ENCODE measurements at places on chromosomes 7 and 10.

DNA sequence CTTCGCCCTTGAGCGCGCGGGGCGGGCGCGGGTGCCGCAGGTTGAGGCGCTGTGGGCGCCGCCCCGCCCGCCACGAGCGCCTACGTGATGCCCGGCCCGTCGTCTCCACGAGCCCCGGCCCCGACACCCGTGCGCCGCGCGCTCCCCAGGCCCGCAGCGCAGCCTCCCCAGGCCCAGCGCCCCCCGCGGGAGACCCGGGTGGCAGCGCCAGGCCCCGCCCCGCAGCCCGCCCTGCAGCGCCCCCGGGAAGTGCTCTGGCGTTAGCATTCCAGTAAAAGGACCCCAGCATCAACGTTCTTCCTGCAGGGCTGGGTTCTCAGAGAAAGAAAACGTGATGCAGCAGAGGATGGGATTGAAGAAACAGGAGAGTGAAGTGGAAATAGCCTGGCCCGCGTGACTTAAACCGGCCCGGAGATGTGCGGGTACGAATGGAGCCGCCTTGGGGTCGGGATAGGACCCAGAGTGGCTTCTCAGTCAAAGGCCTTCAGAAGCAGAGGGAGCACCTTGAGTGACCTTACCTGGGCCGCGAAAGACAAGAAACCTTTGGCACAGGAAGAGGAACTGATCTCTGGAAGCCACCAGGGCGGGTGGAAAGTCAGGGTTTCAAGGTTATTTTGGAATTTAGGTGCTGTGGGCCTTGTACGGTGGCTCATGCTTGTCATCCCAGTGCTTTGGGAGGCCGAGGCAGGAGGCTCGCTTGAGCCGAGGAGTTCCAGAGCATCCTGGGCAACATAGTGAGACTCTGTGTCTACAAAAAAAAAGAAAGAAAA, 1.8 kb downstream of the PFKP start:
- no peak for DNase-seq

DNA sequence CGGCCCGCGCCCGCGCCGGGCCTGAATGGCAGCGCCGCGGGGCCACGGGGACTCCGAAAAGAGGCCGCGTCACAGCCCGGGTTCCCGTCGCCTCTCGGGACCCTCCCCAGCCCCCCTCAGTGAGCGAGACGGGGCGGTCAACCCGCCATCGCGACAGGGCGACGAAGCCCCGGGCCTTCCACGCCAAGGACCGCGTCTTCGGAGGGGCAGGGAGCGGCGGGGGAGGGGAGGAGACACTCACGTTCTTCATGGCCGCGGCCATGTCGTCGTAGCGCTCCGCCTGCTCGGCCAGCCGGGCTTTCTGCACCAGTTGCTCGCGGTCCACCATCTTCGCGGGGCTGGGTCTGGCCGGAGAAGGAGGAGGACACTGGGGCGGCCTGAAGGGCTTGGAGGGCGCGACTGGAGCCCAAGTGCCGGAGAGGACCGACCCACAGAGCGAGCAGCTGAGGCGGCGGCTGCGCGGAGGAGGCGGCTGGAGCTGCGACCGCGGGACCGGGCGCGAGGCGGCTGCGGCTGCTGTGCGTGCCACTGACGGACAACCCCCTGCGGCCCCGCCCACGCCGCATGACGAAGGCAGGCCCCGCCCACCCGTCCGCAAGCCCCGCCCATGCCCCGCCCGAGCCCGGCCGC, at the start of gene YWHAG:
Gene YWHAG (minus strand): TSS at position 511 of the 630 bp plus-strand sequence. CDS start 183 bp downstream, at position 328.
- DNase-seq: no peak

GRCh38 chr7:3862774-3863173, 561.7 kb downstream of the SDK1 start:
- no peak for DNase-seq

GRCh38 chr10:70784471-70784870, 706 bp downstream of the TBATA start:
- no peak for DNase-seq

GRCh38 chr7:18457832-18458231, 37.7 kb upstream of the HDAC9 start:
- DNase-seq: no peak

- DNase-seq: no peak
Observed at GRCh38 chr7:102439963-102440795, 6.8 kb downstream of the ORAI2 start.

DNA sequence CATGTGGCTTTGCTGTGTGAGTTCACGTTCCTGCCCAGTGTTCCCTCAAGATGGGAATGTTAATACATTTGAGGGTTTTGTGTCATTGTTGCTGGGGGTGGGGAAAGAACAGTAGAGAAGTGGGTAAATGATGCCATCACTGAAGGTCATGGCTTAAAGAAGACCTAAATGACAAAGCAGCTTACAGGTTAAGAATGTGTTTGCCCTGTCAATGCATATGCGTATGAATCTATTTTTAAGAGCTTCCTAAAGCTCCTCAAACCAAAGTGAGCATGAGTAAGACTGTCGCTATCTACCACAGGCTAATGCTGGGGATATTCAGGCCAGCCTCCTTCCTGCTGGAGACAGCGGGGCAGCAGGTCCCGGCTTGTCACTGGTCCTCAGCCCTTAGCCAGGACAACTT, 162.9 kb downstream of the CREB5 start:
- DNase-seq: no peak

GRCh38 chr7:143272871-143273270, 9.6 kb downstream of the GSTK1 start:
- DNase-seq: no peak

DNA sequence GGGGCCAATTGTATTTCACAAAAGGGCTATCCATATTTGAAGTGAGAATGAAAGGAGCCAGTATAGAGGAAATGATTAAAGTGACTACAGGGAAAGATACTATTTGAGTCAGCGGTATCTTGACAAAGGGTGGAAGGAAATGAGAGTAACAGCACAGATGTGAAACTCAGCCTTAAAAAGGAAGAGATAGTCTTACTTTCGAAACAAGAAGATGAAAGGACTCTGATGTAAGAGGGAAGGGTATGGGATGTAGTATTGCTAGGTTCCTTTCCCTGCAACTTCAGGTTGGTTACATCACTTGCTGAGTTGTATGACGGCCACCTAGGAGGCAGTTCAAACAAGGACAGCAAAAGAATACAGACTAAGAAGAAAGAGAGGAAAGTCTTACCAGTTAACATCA, 13.7 kb downstream of the CISD1 start:
- DNase-seq: no peak

DNA sequence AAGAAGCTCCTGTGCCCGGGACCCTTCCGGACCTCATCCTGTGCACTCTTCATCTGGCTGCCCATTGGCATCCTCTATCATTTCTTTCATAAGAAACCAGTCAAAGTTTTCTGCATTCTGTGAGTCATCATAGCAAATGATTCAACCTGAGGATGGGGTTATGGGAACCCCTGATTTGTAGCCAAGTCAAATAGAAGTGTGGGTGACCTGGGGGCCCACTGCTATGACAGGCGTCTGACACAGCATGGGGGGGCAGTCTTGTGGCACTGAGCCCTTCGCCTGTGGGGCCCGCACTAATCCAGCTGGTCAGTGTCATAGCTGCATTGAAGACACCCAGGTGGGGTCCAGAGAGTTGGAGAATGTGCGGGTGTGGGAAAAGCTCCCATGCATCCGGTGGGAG, 230.4 kb downstream of the USP6NL start:
- no peak for DNase-seq

DNA sequence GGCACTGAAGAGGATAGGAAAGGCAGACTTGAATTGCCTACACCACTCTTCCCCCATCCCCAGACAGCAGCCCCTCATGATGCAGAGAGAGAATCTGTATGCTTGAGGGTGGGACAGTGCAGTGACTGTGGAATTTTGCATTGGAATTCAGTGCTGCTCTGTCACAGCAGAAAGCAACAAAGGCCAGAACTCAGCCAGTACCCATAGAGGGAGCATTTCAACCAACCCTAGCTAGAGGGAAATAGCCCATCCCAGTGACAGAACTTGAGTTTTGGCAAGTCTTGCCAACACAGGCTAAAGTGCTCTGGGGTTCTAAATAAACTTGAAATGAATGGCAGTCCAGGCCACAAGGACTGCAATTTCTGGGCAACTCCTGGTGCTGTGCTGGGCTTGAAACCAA, 80.4 kb downstream of the TES start:
- no peak for DNase-seq

DNA sequence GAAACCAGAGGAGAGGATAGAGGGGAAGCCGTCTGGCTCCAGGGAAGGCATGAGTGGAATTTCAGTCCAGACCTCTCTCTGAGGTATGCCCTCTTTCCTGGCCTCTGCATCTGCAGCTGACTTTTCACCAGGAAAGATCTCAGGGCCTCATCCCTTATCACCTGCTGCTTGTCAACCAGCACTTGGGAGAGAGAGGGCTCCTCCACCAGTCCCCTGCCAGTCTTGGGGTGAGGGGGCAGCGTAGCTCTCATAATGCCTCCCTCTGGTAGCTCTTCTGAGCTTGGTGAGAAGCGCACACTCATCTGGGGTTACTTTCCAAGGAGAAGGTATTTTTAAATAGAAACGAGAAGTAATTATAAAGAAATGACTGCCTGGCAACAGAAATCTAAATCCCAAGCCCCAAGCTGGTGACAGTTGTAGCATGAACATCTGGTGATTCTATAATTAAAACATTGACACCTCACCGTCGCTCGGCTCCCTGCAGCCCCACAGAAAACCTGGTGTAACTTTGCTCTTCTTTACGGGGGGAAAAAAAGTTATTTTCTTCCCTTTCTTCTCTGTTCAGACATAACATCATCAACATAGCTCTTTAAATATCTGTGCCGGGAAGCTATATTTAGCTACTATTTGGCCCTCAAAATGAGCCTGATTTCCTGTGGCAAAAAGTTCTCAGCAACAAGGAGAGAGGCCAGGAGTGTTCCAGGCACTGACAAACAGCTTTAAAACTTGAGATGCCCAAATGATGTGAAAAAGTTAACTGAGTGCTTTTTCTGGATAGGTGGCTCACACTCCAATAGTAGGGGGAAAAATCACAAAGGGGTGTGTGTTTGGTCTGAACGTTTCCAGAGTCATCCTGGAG, 26.9 kb downstream of the HIP1 start:
- DNase-seq: no peak

DNA sequence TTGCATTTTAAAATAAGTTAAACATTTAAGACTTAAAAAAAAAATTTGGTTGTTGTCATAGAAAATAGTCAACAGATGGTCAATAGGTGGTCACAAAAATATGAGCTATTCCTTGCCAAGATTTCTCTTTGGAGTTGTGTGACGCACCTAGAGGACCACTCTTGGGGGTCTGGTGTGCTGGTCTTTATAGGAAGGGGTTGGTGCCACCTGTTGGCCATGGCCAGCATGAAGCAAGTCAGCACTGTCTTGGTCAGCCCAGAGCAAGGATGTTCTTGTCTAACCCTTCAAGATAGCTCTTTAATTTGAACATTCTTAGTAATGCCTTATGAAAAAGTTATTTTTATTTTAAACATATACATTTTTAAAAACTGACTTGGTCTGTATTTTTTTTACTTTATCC, 267.9 kb upstream of the CNTNAP2 start:
- no peak for DNase-seq

DNA sequence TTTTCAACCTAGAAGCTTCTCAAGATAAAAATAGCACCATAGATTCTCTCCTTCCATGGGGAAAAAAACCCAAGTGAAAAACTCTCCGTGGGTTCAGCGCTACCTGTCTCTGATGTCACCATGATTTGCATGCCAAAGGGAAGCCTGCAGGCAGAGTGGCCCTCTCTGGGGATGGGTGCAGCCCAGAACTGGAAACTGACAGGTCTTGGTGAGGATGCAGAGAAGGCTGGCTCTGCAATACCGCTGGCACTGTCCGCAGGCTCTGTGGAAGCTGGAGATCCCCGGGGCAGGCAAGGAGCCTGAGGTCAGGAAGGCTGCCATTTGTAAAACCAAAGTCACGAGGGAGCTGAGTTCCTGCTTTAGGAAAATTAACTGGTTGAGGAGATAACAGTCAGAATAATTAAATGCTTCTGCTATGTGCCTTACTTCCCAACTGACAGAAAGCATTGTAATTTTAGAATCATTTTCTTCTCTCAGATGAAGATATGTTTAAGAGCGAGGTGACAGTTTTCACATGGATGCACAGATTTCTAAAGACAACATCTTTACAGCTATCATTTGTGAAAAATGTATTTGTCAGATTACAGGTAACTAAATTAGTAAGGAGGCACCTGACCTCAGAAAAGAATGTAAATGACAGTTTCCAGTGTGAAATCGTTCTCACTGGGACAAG, 731.5 kb upstream of the FZD8 start:
- no peak for DNase-seq

DNA sequence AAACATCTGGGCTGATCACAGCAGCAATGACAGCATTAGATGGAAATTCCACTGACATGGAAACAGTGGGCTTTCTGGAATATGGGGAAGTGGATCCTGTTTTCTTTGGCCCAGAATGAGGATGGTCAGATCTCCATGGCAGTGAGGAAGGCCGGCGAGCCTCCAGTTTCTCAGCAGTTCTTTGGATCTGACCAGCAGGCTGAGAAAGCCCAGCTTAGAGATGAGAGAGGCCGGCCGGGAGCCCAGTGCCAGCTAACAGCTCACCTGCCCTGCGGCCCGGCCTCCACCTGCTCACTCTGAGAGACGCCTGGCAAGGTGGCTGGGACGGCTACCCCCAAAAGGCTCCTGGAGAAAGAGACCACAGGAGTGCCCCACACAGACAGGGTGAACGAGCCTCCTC, 24.2 kb downstream of the GPER1 start:
- DNase-seq: no peak

GRCh38 chr7:157411580-157411979, 74.8 kb downstream of the DNAJB6 start:
- no peak for DNase-seq

DNA sequence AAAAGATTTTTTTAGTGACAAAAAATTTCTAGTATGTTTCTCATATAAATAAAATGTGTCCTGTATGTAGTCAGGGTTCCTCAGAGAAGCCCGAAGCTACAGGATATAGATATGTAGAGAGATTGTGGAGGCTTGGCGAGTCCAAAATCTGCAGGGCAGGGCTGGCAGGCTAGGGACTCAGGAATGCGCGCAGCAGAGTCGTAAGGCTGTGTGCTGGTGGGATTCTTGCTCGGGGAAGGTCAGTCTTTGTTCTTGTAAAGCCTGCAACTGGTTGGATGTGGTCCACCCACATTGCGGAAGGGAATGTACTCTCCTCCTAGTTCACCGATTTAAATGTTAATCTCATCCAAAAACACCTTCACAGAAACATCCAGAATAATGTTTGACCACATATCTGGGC, 30.6 kb downstream of the LHPP start:
- DNase-seq: no peak

DNA sequence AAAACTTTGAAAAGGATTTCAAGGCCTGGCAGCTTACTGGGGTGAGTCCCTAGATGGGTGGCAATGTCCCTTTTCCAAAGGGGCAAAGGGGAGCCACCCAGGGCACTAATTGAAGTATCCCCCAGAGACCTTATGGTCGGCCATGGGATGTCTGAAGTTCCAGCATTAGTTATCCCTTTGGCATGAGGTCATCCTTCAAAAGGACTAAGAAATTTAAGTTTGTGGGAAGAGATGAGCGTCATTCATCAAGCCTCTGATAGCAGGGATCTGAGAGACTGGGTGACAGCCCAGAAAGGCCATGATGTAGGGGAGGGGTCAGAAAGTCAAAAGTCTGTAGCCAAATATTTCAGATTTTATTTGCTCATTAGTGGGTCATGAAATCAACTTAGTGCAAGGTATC, 195.3 kb downstream of the ZNF438 start:
- no peak for DNase-seq
